Endothelial cell of umbilical vein (primary cell): ENCODE measurements at places on chromosomes 3 and 15. TPM values are rescaled to one million over a fixed set of nuclear protein-coding genes. Genes with fewer than 3 reads are reported as not detected.

CAMP gene
- total RNA-seq, result not detected in 2 replicates

BHLHE40 gene
- 40.3 and 57.4 TPM in 2 replicates for total RNA-seq

DPPA2 gene
- total RNA-seq, result not detected in 2 replicates

GPR15 gene
- total RNA-seq, result not detected in 2 replicates

TGFBR2 gene
- 250 and 259 TPM in 2 replicates for total RNA-seq

PLIN1 gene
- 0.12 TPM in 1 of 2 replicates, not detected in the other for total RNA-seq

CHMP2B gene
- total RNA-seq, result 22.0 and 28.8 TPM in 2 replicates

NR1D2 gene
- 14.6 and 15.7 TPM in 2 replicates for total RNA-seq

ZCWPW2 gene
- 0.40 TPM in 1 of 2 replicates, not detected in the other for total RNA-seq

TRPM1 gene
- 0.53 TPM in 1 of 2 replicates, not detected in the other for total RNA-seq

CHRNA3 gene
- not detected in 2 replicates for total RNA-seq

CELF6 gene
- total RNA-seq, result 0.30 TPM in 1 of 2 replicates, not detected in the other

KCNAB1 gene
- 11.7 TPM in 1 of 2 replicates, not detected in the other for total RNA-seq

GPR62 gene
- 0.15 TPM in 1 of 2 replicates, not detected in the other for total RNA-seq

PARL gene
- total RNA-seq, result 48.1 and 54.1 TPM in 2 replicates

ROPN1 gene
- total RNA-seq, result not detected in 2 replicates

SAMMSON gene
- not detected in 2 replicates for total RNA-seq

TRH gene
- not detected in 2 replicates for total RNA-seq

TEX55 gene
- not detected in 2 replicates for total RNA-seq

NR2E3 gene
- total RNA-seq, result 0.25 and 0.38 TPM in 2 replicates

SPRED1 gene
- 10.7 and 16.4 TPM in 2 replicates for total RNA-seq

WDR72 gene
- total RNA-seq, result not detected in 2 replicates

C3orf85 gene
- total RNA-seq, result not detected in 2 replicates

LRRC31 gene
- total RNA-seq, result not detected in 2 replicates

FGD5 gene
- 134 and 141 TPM in 2 replicates for total RNA-seq

TERC gene
- total RNA-seq, result 6.1 and 10.0 TPM in 2 replicates

CCR3 gene
- total RNA-seq, result not detected in 2 replicates

RPL39L gene
- total RNA-seq, result 16.8 and 22.3 TPM in 2 replicates

GRAMD1C gene
- total RNA-seq, result 17.0 and 24.0 TPM in 2 replicates

KY gene
- not detected in 2 replicates for total RNA-seq

PYGO1 gene
- total RNA-seq, result 5.7 and 7.6 TPM in 2 replicates

RPUSD2 gene
- total RNA-seq, result 10.6 and 11.4 TPM in 2 replicates

NGLY1 gene
- total RNA-seq, result 29.6 and 31.5 TPM in 2 replicates

ARNT2 gene
- total RNA-seq, result 0.18 and 0.20 TPM in 2 replicates

SGO1 gene
- 15.5 and 21.7 TPM in 2 replicates for total RNA-seq

SLC28A2 gene
- not detected in 2 replicates for total RNA-seq

SLC38A3 gene
- 0.60 and 0.65 TPM in 2 replicates for total RNA-seq
